ENCODE measurements at places on chromosomes 7 and 10.

DNA sequence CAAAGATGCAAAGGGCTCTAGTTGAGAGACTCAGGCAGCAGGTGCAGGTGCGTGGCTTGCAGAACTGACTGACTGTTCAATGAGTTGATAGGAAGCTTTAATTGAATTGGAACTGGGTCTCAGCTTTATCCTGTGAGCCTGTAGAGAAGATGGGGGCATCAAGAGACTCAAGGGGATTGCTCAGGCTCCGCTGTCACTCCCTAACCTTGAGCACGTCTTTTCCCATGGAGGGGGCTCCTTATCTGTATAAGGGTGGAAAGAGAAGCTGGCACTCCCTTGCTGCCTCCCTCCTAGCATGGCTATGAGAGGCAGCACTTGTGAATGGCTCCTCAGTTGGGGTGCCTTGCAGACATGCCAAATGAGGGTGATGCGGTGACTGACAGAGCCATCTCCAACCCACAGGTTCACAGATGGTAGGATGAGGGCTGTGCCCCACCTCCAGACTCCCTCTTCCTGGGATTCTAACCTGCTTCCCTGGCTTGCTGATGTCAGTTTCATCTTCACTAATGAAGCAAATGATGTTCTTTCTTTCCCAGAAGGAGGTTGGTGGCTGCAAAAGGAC is 12.4 kb upstream of the PLEKHA1 start:
- DNase-seq, result no peak

GRCh38 chr7:107045980-107046379 is 1.5 kb downstream of the PRKAR2B start:
- peak; percentile 59 for DNase-seq

- DNase-seq, result no peak
Observed at GRCh38 chr7:240887-241421, 48.6 kb downstream of the FAM20C start.

GRCh38 chr10:121904888-121905287 is 22.9 kb downstream of the ATE1 start:
- no peak for DNase-seq

GRCh38 chr7:22356010-22356691 is 803 bp downstream of the RAPGEF5 start:
- no peak for DNase-seq

DNA sequence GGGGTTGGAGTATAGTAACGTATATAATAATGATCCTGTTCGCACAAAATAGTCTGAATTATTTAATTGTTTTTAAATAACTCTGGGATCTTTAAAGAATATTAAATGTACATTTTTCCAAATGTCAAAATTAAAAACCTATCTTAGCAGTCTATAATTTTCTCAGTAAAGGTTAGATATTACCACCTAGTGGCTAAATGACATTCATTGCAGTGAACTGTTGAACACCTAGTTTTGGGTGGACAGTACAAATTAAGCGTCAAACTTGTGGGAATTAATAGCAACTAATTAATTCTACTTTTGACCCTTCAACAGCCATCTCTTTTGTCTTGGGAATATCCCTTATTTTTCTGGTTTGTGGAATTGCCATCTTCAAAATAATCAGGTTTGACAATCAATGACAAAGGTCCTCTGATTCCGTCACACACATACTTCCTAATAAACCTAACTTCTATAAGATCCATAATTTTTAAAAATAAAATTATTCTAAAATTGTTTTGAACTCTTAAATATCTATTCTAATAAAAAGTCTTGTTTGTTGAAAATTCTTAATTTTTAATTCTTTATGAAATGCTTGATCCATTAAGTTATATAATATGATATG is 165.7 kb downstream of the SEMA3D start:
- peak; percentile 38 for DNase-seq

- DNase-seq, result no peak
Observed at GRCh38 chr10:8946451-8946850, 892.0 kb downstream of the GATA3 start.

- peak; percentile 83 for DNase-seq
Observed at GRCh38 chr7:138992052-138992531, 10.9 kb upstream of the KIAA1549 start.

- DNase-seq, result no peak
Observed at GRCh38 chr7:36865019-36865418, 140.7 kb upstream of the AOAH start.

GRCh38 chr7:103951311-103951710 is 38.1 kb downstream of the RELN start:
- no peak for DNase-seq

GRCh38 chr7:84210301-84210700 is 15.7 kb upstream of the SEMA3A start:
- DNase-seq, result no peak

DNA sequence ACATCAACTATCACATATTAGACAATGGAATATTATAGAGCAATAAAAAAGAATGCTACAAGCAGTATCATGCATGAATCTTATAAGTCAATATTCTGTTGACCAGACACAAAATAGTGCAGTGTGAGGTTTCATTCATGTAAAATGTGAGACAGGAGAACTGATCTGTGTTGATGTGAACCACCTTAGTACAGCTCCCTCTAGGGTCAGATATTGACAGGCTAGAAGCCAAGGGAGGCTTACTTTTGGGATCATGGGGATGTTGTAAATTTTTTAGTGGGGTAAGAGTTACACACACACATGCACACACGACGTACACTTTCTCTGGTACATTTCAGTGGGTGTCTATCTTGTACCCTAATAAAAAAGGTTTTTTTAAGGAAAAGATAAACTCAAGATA is 231.6 kb upstream of the FOXK1 start:
- no peak for DNase-seq

- no peak for DNase-seq
Observed at GRCh38 chr10:61406242-61406641, 46.9 kb downstream of the TMEM26 start.

DNA sequence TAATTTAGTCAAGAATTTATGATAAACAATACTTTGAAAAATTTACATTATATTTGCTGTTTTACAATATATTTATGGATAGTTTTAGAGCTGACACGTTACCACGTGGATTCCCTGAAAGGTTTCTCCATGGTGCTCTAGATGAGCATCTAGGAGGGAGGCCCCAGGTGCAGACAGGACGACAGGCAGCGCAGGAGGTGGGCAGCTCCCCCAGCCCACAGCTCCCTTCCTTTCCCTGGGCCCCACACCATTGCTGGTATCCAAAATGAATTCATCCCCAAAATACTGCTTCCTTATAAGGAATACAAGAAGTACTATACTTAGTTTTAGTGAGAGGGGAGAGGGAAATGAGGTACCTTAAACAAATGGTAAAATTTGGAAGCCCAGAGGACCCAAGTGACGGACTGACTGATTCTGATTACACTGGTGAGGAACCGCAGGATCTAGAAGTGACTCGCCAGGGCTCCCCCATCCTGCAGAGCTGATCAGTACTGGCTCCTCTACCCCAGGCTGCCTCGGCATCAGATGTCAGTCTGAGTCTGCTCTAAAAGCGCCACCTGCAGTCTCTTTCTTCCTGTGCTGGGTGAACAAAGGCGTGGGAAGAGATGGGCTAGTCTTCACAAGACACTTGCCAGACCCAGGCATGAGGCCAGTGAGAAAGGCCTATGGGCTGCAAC is 89.2 kb downstream of the DLG5 start:
- DNase-seq, result no peak

DNA sequence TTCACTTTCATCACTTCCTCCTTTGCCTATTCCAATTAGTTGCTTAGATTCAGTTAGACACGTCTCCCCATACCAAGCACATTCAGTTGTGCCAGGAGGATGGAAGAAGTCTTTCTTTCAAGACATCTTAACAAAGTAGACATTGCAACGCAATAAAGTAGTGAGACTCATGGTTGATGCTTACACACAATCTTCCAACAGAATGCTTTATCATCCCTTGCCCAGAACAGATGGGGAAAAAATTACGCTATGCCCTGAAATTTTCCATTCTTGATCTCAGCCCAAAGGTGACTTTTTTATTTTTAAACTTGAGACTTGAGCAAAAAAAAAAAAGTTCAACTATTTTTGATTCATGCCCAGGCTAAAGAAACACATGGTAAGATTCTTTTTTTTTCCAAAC is 74.9 kb downstream of the KCNMA1 start:
- no peak for DNase-seq
